ENCODE measurements at places on chromosomes 5 and 9.

- DNase-seq, result no peak
Observed at GRCh38 chr9:90898228-90898627, 96.6 kb downstream of the SYK start.

DNA sequence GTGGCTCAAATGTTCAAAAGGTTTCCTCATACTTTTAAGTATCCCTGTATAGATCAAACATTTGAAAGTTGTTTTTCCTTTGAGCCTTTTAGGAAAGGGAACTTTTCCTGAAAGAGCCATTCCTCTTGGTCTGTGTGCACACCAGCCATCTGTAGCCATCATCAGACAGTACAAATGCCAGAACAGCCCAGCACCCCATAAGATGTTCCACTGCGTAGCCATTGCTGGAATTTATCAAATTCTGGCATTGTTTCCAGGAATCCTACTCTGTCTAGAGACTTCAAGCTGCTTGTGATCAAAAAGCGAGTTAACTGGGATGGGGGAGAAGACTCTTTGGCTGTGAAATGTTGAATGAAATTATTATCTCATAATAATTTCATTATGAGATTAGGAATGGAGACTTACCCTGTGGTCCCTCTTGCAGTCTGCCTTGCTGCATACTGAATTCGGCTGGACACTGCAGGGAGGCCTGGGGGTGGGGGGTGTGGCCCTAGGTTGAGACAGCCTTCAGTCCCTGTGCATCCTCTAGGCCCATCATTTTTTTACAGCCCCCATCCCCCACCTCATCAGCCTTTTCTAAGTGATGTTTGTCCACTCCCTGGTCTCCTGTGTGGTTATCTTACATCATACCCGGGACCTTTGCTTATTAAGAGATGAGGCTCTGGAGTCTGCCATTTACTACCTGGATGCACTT is 99.8 kb downstream of the RALGPS1 start:
- DNase-seq, result no peak

GRCh38 chr9:96137671-96138429 is 164.1 kb downstream of the HSD17B3 start:
- DNase-seq, result no peak

GRCh38 chr9:100104314-100104713 is 5.3 kb downstream of the INVS start:
- DNase-seq, result no peak

DNA sequence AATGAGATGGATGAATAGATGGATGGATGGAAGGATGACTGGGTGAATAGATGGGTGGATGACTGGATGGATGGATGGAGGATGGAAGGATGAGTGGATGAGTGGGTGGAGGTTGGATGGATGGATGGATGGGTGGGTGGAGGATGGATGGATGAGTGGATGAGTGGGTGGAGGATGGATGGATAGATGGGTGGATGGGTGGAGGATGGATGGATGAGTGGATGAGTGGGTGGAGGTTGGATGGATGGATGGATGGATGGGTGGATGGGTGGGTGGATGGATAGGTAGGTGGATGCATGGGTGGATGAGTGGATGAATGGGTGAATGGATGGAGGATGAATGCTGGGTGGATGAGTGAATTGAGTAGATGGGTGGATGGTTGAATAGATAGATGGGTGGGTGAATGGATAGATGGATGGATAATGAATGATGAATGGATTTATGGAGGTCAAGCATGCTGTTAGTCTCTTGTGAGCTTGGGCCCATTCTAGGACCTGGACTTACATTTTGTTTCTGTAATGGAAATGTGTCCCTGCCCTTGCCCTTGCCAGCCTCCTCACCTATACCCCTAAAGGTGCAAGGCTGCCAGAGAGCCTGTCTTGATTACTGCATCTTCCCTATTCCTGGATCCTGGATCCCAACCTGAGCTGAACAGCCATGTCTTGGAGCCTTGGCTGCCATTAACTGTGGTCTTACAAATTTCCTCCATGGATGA is 159.7 kb upstream of the NFIL3 start:
- no peak for DNase-seq

DNA sequence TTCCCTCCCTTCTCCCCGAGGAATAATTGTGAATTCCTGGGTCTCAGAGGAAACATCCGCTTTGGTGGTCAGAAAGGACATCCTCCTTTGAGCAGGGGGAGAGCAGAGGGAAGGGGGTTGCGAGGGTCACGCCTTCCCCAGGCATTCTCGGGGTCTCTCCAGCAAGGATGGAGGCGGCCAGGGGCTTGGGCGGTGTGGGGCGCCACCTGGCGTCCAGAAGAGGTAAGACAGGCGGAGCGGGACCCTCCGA is 129.1 kb downstream of the KCNIP1 start:
- DNase-seq, result peak; percentile 5

DNA sequence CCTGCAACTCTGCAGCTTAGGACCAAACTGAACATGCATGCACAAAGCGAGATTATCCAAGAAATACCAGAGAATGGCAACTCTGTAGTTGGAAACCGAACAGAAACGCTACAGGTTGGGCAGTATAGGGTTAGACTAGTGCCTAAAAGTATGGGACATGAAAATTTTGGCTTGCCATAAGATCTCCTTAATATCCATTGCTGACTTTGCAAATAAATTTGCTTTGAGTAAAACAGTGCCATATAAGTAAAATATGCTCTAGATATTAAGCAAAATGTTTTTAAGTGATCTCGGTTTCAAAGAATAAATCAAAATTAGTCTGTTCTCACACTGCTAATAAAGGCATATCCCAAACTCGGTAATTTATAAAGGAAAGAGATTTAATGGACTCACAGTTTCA is 456.0 kb downstream of the PRDM9 start:
- no peak for DNase-seq
